Bronchial smooth muscle cell (primary cell): ENCODE measurements at places on chromosomes 2 and 18. TPM values are rescaled to one million over a fixed set of nuclear protein-coding genes. Genes with fewer than 3 reads are reported as not detected.

Gene HOXD4
- total RNA-seq, result not detected in 2 replicates

Gene LAMA1
- 1.5 and 5.8 TPM in 2 replicates for total RNA-seq

Gene RAB6C
- not detected in 2 replicates for total RNA-seq

Gene CYBRD1
- total RNA-seq, result 265 and 454 TPM in 2 replicates

Gene CFAP65
- total RNA-seq, result under 0.01 TPM in 1 of 2 replicates, not detected in the other

Gene BUB1
- 5.8 and 22.1 TPM in 2 replicates for total RNA-seq

Gene ALPP
- total RNA-seq, result not detected in 2 replicates

Gene LYPD1
- total RNA-seq, result 0.26 and 1.7 TPM in 2 replicates

Gene ITGB6
- total RNA-seq, result 0.09 TPM in 1 of 2 replicates, not detected in the other

Gene TMEM198
- 0.95 and 1.3 TPM in 2 replicates for total RNA-seq

Gene SERPINB2
- total RNA-seq, result 1.4 TPM in 1 of 2 replicates, not detected in the other

Gene PKDCC
- total RNA-seq, result 30.3 and 53.1 TPM in 2 replicates

Gene SOWAHC
- 5.0 and 7.7 TPM in 2 replicates for total RNA-seq

Gene DSG4
- not detected in 2 replicates for total RNA-seq

Gene HMSD
- total RNA-seq, result not detected in 2 replicates

Gene EDAR
- not detected in 2 replicates for total RNA-seq

Gene SPC25
- total RNA-seq, result 1.1 and 1.4 TPM in 2 replicates

Gene GALNT13
- total RNA-seq, result under 0.01 TPM in 1 of 2 replicates, not detected in the other

Gene DYNAP
- total RNA-seq, result not detected in 2 replicates

Gene RAX
- not detected in 2 replicates for total RNA-seq

Gene COBLL1
- 1.1 and 2.5 TPM in 2 replicates for total RNA-seq

Gene ALLC
- total RNA-seq, result not detected in 2 replicates

Gene FAM228A
- total RNA-seq, result 0.09 and 0.47 TPM in 2 replicates

Gene ARID5A
- total RNA-seq, result 6.3 and 6.4 TPM in 2 replicates

Gene MERTK
- total RNA-seq, result 0.63 and 0.86 TPM in 2 replicates

Gene ASB18
- not detected in 2 replicates for total RNA-seq

Gene SIX3
- not detected in 2 replicates for total RNA-seq

Gene GCKR
- 0.16 TPM in 1 of 2 replicates, not detected in the other for total RNA-seq
